ENCODE measurements at places on chromosomes 3 and 15. TPM values are rescaled to one million over a fixed set of nuclear protein-coding genes. Genes with fewer than 3 reads are reported as not detected.

- no peak for DNase-seq
These were observed 107.5 kb downstream of the SLC49A4 start for GRCh38 chr3:122902326-122902725.

DNA sequence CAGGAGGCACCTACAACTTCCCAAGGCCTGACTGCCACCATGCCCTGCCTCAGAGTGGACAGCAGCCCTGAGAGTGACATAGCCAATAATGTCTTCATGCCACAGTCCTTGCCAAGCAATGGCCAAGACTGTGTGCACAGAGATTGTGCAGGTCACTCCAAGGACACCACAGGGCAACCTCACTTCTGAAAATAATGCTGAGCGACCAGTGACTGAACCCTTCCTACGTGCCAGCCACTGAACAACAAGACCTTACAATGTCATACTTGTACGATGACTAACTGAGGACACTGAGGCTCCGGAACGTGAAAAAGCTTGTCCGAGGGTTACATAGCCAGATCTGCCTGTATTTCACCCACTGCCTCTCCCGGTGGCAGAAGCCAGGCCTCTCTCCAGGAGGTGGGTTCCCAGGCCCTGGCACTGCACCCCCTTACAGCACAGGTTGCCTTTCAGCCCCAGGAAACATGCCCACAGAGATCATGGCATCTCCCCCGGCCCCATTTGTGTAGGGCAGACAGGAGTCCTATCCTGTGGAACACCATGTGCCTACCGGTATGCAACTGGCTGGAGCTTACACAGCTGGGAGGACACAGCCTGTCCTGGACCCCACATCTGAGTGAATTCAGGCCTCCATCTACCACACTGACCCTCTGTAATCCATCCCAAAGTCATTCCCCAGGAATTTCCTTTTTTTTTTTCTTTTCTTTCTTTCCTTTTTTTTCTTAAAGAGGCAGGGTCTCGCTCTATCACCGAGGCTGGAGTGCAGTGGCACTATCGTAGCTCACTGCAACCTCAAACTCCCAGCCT is 72.3 kb downstream of the SLC12A8 start:
- DNase-seq = no peak

- DNase-seq = no peak
These were observed 145.2 kb upstream of the NUDT16 start for GRCh38 chr3:131236421-131236820.

DNA sequence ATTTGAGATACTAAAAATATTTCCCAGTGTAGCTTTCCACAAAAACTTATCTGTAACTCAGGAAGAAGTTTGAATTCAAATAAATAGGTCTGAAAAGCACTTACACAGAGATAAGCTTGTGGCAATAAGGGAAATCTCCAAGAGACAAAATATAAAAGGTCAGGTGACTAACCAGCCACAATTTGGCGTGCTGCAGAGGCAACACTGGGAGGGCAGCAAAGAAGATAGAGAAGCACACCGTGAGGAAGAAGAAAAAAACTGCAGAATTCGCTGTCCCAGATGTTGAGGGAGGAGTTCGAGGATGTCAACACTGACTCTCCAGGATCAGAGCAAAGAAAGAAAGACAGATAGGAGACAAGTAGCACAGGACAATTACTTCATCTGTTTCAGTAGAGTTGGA is 204.4 kb downstream of the FMN1 start:
- DNase-seq = no peak

DNA sequence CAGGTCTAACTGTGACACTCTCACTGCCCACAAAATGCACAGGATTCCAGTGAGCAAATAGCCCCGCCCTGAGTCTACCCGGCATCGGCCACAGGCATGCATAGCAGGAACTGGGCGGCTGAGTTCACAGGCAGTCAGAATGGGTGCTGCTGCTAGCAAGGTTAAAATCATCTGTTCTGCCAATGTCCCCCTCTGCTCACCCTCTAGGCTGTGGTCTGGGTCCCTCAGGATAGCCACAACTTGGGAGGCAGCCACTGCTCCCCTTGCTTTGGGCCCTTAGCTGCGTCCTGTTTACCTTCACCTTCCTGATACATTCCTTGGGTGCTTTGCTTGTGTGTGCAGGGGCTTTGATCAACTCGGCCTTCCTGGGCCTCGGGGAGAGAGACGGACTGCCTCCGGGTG is 232.9 kb upstream of the RGMA start:
- no peak for DNase-seq

DNA sequence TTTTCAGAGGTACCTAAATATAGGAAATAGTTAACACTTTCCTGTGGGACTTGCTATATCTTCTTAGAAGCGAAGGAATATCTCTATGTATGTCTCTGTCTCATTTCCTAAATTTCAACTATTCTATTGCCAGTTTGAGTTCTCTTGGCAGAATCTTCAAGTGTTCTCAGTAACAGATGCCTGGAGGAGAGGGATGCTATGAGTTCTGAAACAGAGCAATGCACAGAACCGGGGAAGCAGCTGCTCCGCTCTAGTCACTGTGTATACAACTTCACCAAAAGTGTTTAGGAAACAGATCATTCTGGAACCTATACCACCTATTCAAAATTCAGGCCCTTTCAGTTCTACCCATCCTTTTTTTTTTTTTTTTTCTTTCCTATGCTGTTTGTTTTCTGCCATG is 144.6 kb downstream of the RORA start:
- DNase-seq = no peak

- no peak for DNase-seq
These were observed 119.9 kb downstream of the NSMCE3 start for GRCh38 chr15:29149738-29150075.

CIDEC gene
- 160 TPM for total RNA-seq

IMP3 gene
- total RNA-seq = 171 TPM

ZNF662 gene
- total RNA-seq = 17.8 TPM

GALNT15 gene
- total RNA-seq = 830 TPM

ECE2 gene
- not detected for total RNA-seq

PKM gene
- total RNA-seq = 261 TPM

ST8SIA2 gene
- not detected for total RNA-seq
